ENCODE measurements at places on chromosomes 6 and 20. TPM values are rescaled to one million over a fixed set of nuclear protein-coding genes. Genes with fewer than 3 reads are reported as not detected.

TAAR6 gene
- polyA plus RNA-seq = not detected

DNA sequence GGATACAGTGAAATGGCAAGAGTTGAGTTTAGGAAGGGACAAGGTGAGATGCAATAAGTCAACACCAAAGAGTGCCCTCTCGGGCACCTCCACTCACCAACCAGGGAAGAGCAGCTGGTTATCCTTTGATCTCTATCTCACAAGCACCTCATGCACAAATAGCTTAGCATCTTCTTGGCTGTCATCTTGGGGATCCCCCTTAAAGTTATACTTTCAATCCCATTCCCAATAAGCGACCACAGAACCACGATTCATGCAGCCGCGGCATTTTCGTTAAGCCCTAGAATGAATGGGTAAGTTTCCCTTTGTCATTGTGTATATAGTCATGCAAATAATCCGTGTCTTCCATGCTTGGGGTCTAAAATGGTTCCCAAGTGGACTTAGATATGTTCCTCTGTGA lies 73.5 kb downstream of the ADTRP start:
- no peak for DNase-seq

DNA sequence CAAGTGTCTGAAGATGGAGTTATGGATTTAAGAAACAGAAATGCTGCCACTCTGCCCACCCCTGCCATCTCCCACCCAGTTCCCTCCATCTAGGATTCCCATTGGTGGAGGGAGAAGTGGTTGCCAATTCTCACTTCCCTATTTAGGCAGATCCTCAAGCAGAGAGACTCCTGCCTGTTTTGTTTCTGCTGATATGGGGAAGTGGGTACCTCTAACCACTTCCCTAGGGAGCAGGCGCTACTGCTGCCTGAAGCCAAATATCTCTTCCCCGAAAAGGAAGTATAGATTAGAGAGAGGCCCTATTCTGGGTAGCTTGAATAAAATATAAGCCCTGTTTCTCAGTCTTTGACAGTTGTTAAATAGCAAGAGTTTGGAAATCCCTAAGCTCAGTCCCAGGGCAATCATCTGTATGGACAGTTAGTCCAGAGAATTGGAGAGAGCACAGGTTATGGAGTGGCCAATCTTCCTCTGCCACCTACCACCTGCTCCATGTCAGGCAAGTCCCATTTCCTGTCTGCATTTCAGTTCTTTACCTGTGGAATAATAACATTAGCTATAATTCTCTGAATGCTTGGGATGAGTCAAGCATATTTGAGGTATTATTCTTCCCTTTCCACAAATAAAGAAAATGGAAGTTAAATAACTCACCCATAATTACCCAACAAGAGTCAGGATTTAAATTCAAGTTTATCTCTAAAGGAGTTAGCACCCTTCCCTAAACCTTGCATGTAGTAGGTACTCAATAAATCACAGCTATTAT lies 2.6 kb upstream of the ADGB start:
- DNase-seq = no peak

TPD52L1 gene
- 46.1 TPM for polyA plus RNA-seq

GRCh38 chr20:48164566-48165400 lies 379.5 kb upstream of the SULF2 start:
- no peak for DNase-seq

- peak; percentile 50 for DNase-seq
These were observed 1.5 kb downstream of the VARS2 start for GRCh38 chr6:30915591-30915946.

GRCh38 chr20:36606158-36607066 lies 833 bp downstream of the RAB5IF start:
- DNase-seq = no peak

DNA sequence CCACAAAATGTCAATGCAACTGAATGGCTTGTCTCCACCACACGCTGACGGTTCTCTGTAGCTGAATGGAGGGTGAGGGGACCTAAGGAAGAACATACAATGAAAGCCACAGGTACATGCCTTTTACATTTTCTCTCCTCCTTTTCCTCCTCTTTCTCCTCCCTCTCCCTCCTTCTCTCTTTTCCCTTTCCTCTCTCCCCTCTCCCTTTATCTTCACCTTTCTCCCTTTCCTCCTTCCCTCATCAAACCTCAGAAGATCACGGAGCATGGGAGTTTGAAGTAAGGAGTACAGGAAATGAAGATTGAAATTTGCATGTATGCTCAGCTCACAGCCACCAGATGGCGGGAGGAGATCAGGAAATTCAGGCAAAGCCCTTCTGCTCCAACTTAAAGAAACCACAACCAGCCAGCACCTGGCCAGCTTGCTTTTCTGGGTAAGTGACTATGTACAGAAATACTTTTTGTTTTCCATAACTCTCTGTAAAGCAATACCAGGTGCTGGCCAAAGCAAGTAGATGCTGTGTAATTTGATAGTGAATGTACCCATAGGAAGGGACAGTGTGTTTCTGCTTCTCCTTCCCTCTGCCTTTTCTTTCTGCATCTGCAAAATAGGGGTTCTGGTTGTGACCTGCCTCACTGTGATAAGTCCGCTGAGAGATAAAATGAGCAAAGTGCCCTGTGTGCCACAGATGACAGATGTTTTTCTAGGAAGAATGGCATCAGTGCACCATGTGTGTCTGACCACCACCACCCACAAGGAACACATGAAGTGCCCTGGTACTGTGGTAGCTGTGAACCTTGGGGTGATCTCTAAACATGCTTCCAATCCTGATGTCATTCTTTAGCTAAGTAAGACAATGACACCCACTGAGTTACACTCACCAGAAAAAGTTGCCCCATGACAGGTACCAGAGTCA lies 18.6 kb upstream of the FOXO3 start:
- DNase-seq = no peak

GRCh38 chr6:9439621-9440330 lies 975.1 kb downstream of the TFAP2A start:
- DNase-seq = no peak

GJA10 gene
- not detected for polyA plus RNA-seq

GRCh38 chr6:29519291-29520010 lies 31.7 kb upstream of the MAS1L start:
- no peak for DNase-seq

GRCh38 chr6:25874822-25875562 lies 949 bp upstream of the SLC17A3 start:
- no peak for DNase-seq

GRCh38 chr6:104548297-104548696 lies 311.4 kb downstream of the HACE1 start:
- DNase-seq = no peak

DNA sequence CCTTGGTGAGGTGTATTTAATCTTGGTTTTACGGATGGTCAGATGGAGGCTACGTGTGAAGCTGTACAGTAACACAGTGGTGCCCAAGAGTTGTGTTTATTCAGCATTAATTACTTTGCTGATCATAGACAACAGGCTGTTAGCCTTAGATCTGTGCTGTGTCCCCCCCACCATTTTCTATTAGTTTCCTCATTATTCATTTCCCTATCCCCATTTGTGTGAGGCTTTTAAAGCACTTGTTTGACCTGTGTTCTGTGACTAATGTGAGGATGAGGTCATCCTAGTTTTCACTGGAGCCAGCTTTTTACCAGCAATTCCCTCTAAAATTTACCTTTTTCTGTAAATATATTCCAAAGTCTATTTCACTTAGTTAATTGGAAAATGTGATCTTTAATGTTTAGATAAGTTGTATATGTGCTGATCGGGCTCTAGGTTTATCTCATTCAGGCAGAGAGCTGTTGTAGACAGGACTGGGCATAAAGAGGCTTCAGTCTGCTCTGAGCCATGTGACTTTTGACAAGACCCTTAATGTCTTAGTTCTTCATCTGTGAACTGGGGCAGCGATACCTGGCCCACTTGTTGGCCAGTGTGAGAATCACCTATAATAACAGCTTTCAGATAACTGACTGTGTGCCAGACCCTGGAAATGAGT lies 8.4 kb downstream of the MAPRE1 start:
- no peak for DNase-seq

DNA sequence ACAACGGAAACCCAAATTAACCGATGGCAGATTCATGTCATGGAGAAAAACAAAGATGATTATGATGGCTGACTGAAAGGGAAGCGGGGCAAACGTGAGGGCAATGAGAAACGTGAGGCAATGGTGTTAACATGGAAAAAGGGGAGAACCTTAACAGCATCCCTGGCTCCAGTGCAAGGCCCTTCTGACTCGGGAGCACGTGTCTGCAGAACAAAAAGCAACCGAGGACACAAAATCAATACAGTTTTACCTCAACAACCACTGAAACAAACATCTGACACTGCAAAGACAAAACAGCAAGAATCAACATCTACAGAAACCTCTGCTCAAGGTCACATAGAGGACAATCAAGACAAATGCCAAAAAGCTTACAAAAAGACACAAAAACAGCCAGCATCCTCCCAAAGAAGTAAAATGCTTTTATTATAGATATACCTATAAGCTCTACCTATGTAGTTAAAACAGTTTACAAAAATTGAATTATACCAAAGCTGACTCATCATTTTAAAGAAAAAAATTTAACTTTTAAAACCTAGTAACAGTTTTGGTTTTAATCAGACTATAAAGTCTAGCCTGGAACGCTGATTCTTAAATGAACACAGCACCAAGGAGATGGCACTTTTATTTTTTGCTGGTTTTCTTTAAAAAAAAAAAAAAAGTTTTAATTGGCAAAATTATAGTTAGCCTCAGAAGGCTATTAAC lies 43.1 kb downstream of the SMLR1 start:
- DNase-seq = no peak

FOXC1 gene
- polyA plus RNA-seq = 1.7 TPM

GRCh38 chr6:26332408-26332807 lies 32.6 kb upstream of the BTN3A2 start:
- no peak for DNase-seq

OR12D3 gene
- not detected for polyA plus RNA-seq

- no peak for DNase-seq
These were observed 208.7 kb downstream of the ALDH8A1 start for GRCh38 chr6:134741200-134741536.

- no peak for DNase-seq
These were observed 99.7 kb downstream of the TULP4 start for GRCh38 chr6:158411998-158412397.

CALHM5 gene
- polyA plus RNA-seq = 1.9 TPM

GRCh38 chr20:50191544-50192363 lies 1.1 kb downstream of the CEBPB start:
- no peak for DNase-seq

- no peak for DNase-seq
These were observed 359.1 kb downstream of the QKI start for GRCh38 chr6:163773646-163774045.

DNA sequence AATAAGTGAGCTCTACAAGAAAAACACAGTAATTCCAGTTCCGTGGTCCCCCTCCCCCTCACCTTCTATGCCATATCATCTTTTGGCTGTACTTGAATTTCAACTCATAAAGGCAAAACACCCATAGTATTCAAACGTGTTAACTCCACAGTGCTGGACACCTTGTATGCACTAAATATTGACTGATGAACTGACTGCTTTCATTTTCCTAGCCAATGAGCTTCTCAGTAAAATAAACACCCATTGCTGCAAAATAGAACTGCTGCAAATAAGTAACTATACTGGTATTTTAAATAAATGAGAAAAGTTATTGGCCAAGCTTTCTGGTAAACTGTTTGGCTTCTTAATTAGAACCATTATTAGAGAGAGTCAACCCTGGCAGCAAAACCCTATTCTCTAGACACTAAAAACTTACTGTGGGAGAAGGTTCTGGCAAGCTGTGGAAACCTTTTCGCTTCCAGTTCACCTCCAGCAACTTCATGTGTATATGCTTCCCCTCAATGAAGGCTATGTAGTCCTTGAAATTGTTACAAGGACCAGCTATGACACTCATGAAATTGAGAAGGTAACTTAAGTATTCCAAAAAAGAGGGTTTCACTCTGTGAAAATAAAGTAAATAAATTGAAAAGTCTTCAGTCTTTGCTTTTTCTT lies 86.0 kb downstream of the MBOAT1 start:
- no peak for DNase-seq

GRCh38 chr6:111499269-111499793 lies 16.3 kb upstream of the REV3L start:
- DNase-seq = no peak

Measured in forelimb muscle (tissue), 1 donor.